ENCODE measurements at places on chromosomes 7 and 10.

GRCh38 chr10:72764151-72764550, 72.2 kb downstream of the MCU start:
- no peak for DNase-seq

GRCh38 chr10:24929904-24930303, 22.5 kb downstream of the PRTFDC1 start:
- DNase-seq: no peak

- DNase-seq: no peak
These were observed 106.0 kb downstream of the TCF7L2 start for GRCh38 chr10:113056030-113056429.

DNA sequence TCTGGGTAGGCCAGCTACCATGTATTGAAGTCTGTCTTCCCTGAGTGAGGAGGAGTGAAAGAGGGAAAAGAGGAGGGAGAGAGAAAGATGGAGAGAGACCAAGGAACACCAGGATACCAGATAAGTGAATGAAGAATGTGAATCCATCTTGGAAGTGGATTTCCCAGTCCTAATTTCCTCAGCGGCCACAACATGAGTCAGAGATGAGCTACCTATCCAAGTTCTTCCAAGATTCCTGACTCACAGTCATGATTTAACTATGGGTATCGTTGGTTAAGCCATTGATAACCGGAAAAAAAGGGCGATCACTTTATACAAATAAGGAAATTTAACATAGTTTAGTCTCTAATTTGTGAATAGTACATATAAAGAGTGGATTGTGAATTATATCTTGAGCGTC, 561.8 kb downstream of the ATRNL1 start:
- DNase-seq: no peak

- DNase-seq: no peak
These were observed 1063.0 kb upstream of the AUTS2 start for GRCh38 chr7:68535266-68535665.

DNA sequence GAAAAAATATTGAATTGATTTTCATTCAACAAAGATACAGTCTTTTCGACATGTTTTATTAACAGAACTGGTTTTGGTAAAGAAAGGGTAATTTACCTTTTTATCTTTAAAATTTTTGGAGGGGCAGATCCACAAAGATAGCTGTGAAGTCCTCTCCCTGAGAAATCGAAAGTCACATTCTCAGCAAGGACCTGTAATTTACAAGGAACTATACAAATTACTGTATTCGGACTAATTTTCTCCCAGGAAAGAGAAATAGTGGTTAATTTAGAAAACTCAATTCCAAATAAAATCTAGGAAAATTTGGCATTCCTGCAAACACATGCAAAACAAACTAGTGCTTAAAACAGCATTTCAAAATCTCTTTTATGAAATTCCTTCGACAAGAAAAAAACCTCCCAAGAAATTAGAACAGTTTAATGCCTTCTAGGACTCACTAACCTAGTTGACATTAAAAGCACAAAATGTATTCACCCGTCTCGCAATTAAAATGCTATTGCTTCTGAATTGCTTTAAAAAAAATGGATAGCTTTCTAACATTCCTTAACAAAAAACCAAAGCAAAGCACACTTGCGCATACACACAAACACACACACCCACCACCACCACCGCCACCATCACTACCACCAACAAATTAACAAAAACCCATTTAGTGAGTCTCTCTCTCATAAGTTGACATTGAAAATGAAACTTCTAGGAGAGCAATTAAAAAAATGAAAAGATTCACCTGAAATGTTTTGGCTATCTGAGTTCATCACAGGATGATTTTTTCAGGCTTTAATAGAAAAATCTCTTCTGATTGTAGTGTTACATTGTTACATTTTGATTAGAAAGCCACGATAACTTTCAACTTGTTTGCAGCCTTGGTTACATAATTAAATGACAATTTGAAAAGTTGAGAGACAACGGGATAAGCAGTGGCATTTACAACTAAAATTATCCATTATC, 4.0 kb upstream of the NKX2-3 start:
- no peak for DNase-seq

DNA sequence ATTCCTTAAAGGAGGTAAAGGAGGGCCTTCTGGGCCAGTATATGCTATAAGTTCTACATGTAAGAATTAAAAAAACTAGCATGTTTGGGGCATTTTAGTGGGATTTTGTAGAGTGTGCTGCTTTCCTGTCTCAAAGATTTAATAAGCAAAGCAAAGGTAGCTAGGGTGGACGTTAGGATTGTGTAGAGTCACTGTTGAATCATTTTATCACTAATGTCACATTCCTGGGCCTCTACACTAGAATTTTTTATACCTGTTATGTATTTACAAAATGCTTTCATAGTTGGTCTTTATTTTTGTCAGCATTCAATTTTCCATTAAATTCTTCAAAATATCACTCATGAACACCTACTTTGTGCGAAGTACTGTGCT, 139.4 kb upstream of the PHYHIPL start:
- no peak for DNase-seq

GRCh38 chr7:47102331-47102841, 479.5 kb downstream of the TNS3 start:
- DNase-seq: no peak

DNA sequence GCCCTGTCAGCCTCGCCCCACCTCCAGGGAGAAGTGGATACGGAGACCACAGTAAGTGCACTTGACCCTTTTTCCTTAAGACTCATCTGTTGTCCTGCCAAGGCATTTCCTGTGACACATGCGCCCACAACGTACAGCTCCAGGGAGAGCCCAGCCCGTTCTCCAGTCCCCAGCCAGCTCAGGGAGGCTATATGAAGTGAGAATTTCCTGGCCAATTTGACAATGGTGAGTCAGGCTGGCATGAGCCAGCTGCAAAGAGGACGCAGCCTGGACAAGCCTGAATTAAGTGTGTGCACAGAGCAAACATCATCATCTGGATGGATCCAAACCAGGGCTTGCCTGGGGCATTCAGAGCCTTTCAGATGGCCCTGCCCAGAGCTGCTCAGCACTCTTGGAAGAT, 244.8 kb downstream of the KCNMA1 start:
- no peak for DNase-seq

DNA sequence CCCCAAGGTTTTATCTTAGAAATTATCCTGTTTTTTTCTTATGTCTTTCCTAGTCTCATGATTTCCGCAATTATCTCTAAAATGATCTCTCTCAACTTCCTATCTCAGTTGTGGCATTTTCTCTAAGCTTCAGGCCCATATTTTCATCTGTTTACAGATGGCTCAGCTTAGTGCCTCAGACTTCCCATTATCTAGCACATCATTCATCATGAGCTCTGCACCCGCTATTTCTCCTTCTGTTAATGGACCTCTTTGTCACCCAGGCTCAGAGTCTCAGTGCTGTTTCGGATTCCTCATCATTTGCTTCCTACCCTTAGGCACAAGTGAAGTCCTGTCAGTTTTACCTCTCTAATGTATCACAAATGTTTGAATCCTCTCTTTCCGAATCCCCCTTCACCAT, 84.1 kb downstream of the BMPR1A start:
- DNase-seq: no peak

DNA sequence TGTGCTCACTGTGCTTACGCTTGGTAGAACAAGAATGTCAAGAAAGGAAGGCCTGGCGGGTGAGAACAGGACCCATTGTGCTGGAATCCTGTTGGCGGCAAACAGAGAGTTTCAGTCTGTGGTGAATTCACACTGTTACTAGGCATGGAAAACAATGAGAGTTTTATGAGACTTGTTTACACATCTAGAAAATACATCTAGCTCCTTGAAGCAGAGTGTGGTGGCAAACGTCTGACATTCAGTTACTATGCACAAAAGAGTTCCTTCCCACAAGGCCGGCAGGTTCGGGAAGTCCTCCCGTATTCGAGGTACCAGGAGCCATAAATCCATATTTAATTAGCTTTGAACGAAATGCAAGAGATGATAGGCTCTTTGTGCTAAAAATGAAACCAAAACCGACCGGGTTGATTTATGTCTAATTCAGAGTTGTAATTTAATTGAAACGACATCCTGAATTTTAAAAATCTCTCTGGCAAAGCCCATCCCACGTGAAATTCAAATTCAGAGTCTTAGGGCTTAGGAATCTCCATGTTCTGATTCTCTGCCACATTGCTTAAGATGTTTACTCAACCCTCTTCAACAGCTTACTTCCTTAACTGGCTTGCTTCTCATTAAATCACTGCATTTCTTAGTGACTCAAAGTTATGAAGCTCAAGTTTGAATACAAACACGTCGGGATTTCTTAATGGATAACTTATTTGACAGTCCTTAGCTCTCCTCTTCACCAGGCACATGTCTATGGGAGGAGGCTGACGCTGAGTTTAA, 299.9 kb upstream of the PITRM1 start:
- DNase-seq: no peak

DNA sequence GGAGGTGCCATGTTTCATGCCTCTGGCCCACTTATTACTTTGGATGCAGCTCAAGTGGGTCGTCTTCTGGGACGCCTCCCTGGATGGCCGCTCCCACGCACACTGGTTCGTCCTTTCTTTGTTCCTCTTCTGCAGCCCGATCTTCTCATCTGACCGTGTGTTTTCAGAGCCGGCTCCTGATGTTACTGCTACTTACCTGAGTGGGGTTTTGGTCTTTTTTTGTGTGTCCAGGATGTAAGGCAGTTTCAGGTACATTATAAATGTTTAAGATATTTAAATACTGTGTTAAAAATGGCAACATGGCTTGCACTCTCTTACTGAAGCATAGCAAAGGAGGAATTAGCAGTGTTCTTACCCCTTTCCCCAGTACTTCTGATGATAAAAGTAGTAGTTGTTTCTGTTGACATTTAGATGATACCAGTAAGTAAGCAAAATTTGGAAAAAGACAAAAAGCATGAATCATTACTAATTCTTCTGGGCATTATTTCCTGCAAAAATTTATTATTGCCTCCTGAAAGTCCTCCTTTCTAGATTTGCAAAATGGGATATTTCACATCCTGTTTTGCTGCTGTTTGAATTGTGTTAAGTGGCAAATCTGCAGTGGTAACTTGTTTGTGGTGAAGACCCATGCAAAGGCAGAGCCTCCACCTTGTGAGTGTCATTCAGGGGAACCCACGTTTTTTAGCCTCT, 59.4 kb downstream of the SHH start:
- DNase-seq: no peak

DNA sequence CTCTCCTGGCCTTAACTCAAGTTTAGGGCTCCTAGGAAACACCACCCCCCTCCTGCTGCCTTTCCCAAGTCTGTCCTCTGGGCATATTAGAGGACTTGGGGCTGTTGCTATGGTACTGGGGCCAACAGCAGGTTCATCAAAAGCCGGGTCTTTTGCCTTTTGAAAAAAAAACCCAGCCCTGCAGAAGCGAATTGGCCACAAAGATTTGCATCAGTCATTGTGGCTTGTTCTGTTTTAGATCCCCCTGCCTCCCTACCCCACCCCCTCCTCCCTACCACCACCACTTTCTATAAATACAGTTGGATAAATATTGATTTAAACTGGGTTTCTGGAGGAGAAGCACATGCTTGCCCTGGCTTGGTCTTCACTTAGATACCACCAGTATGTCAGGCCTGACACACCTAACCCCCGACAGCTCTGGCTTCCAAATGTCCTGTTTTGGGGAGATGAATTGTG, 7.0 kb downstream of the MXI1 start:
- DNase-seq: no peak

DNA sequence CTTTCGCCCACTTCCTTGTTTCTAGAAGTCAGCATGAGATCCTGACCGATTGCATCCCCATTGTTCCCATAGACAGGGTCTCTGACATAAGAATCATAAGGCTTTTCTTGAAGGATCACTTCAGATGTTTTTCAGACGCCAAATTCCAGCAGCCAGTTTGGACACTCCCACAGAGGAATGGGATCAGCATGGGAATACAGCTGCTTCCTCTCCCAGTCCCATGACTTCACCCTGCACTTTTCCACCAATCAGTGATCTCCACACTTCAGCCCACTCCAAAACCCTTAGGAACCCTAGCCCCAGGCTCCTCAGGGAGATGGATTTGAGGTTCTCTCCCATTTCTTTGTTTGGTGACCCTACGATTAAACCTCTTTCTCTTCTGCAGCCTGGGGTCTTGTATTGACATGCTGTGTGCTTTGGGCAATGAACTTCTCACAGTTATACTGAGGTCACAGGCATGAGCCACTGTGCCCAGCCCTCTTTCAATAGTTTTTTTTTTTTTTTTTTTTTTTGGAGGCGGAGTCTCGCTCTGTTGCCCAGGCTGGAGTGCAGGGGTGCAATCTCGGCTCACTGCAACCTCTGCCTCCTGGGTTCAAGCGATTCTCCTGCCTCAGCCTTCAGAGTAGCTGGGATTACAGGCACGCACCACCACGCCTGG, 52.8 kb upstream of the CHST3 start:
- no peak for DNase-seq

- DNase-seq: no peak
These were observed 634.2 kb upstream of the GALNT17 start for GRCh38 chr7:70497793-70498192.

- DNase-seq: no peak
These were observed 6.3 kb downstream of the NDUFB2 start for GRCh38 chr7:140702774-140703173.

DNA sequence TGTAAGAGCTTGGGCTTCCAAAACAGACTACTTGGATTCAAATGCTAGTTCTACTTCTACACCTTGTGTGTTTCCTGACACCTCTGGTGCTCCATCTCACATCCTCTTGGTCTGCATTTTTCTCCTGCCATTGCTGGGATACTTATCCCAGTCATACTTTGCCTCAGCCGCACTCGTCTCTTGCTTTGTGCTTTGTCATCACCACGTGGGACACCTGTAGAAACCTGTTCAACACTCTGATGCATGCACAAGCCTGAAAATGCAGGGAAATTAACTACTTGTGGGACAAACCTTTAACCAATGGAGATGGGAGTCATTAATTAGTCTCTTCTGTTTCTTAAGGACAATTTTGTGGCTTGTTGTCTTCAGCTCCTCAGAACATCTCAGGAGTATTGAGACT, 94.2 kb upstream of the PHYHIPL start:
- DNase-seq: no peak

DNA sequence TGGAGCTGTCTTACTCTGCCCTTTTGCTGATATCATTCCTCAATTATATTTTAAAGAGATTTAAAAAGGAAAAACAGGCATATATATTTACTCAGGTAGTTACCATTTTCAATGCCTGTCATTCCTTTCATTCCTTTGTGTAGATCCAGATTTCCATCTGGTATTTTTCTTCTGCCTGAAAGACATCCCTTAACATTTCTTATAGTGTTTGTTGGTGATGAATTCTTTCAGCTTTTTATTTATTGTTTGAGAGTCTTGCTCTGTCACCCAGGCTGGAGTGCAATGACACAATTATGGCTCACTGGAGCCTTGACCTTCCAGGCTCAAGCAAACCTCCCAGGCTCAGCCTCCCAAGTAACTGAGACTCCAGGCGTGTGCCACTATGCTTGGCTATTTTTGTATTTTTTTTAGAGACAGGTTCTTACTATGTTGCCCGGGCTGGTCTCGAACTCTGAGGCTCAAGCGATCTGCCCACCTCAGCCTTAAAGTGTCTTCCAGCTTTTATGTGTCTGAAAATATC, 5.6 kb upstream of the POM121 start:
- no peak for DNase-seq

DNA sequence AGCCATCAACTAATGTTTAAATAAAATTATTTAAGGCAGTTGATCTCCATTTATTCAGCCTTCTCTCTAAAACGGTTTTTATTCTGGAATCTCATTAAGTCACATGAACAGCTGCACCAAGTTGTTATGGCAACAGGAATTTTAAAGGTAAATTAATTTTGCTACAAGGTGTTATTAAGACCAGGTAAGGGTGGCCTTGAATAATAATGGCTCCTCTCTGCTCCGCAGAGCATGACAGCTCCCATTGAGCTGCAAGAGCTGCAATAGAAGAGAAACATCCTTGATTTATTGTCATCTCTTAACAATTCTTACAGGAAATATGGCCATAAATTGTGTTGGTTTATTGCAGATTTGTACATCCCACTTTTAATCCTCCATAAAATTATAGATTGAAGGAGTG, 165.8 kb downstream of the KLF6 start:
- no peak for DNase-seq
